ENCODE measurements at places on chromosomes 3 and 15.
A peak's percentile ranks its signal among the peaks of the same experiment; 100 is the strongest.

DNA sequence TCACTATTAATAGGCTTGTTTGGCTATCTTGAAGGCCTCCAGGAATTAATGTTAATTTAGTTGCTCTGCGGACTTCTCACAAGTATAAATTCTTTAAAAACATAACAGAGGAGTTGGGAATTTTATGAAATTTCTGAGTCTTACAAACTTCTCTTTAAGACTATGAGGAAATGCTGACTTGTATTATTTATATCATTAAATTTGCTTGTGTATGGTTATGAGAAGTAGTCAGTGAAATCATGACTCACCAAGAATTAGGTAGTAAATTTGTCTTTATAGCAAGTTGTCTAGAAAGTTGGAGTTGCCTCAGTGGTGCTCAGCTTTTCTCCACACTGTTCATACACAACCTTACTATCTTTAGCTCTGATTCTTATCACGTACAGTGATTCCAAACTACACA is 26.5 kb downstream of the PHLDB2 start:
- no peak for DNase-seq

- no peak for DNase-seq
Measured at GRCh38 chr3:70855149-70855548, 542.7 kb upstream of the MDFIC2 start.

- no peak for DNase-seq
Measured at GRCh38 chr15:70875001-70875782, 17.0 kb downstream of the THAP10 start.

- no peak for DNase-seq
Measured at GRCh38 chr3:107699682-107700081, 176.9 kb downstream of the BBX start.

GRCh38 chr3:20406611-20407011 is 220.6 kb upstream of the SGO1 start:
- no peak for DNase-seq

DNA sequence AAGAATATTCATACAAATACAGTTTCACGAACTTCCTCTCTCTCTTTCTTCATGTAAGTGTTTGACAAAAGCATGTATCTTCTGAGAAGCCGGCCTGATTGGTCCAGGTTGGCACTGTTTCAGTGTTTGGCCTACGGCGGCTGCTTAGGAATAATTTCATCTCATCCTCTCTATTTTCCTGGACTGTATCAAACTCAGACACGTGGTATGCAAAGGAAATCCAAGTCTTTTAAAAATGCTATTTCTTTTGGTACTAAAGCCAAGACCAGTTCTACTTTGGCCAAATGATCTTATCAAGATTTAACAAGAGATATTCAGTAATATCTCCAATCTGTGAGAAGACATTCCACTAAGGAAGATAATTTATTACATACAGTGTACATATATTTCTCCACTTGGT is 152.8 kb downstream of the TIGIT start:
- DNase-seq, result no peak

DNA sequence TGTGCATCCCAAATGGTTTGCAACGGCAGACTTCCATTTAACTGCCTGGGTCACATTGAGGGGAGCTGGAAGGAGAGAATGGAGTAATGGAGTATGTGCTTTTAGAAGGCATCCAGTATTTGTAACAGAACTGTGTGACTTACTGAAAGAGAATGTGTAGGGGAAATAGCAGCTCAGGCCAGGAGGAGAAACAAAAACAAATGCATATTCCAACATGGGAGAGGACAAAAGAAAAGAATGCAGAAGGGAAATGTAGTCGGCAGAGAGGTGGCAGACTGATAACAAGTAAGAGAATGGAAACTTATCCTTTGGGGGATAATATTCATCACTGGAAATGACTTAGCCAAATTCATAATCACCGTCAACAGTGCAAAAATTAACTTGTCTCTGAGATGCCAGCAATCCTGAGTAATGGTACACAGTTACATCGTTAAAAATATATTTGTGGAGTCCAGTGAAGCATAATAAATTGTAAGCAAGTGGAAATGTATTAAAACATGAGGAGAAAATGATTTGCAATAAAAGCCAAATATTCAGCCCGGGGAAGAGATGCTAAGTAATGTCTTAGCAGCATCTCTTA is 294.9 kb upstream of the SGO1 start:
- no peak for DNase-seq

DNA sequence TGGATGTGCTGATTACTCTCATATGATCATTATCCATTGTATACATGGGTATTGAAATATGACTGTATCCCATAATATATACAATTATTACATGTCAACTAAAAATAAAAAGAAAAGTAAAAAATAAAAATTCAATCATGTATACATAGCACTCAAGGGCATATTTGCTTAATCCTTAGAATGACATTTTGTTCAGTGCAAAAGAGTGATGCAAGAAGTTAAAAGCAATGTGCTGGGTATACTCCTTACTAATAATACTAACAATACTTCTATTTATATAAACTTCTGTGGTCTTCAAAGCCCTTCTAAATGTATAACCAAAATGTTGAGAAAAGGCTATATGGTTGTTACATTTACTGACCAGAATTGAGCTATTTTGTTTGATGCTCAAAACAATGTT is 23.2 kb upstream of the TM4SF1 start:
- no peak for DNase-seq

DNA sequence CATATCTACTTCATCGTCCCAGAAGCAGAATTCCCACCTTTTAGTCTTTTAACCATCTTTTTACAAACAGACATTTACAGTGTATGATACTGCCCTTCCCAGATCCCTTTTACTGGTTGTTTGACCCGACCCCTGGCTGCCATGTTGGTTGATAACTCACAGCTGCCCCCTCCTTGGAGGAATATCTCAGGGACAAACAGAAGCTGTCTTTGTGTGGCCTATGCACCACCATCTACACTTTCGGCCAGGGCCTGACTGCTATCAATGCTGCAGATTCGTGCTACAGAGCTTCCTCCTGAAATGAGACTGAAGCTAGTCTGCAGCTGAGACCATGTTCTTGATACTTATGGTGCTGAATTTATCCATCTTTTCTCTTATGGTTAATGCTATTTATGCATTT is 6.6 kb upstream of the POLQ start:
- no peak for DNase-seq

GRCh38 chr15:99819981-99820718 is 86.9 kb upstream of the LYSMD4 start:
- no peak for DNase-seq

GRCh38 chr3:155876037-155876436 is 5.6 kb downstream of the GMPS start:
- DNase-seq, result no peak

DNA sequence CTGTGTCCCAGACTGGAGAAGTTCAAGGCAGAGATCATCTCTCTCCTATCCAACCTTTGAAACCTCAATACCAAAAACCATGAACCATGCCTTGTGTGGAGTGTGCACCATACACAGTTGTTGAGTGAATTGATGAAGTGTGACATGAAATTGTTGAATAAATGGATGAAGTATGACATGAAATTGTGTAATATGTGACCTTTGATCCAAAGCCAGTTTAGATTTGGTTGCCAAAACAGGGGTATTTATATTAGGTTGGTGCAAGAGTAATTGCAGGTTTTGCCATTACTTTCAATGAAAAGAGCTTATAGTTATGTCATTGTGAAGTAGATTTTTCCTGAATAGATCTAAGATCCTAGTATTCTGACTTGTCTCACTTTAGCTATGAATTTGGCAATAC is 3.1 kb upstream of the MAGI1 start:
- no peak for DNase-seq

GRCh38 chr3:37272741-37273140 is 98.4 kb upstream of the LRRFIP2 start:
- no peak for DNase-seq

DNA sequence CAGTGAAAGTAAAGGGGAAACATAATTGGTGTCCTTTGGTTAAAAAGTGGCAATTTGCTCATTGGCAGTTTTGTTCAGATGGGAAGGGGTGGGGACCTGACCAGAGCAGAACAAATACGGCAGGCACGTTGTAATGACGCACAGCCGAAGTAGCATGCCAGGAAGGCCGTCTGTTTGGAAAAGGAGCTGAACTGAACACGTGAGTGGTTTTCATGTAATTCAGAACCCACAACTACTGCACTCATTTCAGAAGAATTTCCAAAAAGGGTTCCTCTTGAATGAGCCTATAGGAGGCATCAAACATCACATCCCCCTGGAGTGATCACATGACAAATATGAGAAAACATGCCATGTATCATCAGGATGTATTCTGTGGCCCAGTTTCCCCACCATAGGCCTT is 42.9 kb upstream of the LMCD1 start:
- peak; percentile 48 for DNase-seq

DNA sequence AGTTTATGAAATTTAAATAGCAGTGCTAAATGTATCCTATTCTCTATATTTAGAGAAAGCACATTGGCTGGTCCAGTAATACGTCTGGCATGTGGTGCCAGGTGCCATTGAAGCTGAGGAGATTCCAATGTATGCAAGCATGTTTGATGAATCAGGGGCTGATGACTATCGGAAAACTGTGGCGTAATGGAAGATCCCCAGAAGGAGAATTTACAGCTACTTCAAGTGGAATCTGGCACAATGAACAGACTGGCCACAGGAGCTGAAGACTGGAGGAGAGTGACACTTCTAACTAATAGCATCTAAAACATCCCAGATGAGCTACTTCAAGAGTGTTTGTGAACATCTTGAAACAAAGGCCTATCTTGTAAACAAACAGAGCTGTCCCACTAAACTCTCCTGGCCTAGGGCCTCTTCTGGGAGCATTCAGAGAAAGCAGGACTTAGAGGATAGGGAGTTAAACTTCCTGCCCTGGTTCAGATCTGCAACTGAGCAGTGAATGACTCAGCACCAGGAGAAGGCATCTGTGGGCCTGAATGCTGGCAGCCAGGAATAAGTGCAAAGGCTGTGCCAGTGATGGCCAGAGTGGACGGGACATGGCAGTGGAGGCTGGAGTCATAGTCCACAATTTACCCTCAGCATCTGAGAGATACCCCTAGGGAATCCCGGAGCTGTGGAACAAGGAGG is 15.2 kb upstream of the ACTC1 start:
- DNase-seq, result no peak

- DNase-seq, result no peak
Measured at GRCh38 chr3:60364475-60364874, 886.8 kb downstream of the FHIT start.

- DNase-seq, result no peak
Measured at GRCh38 chr3:13078163-13078905, 5.1 kb upstream of the IQSEC1 start.

- DNase-seq, result no peak
Measured at GRCh38 chr3:141384157-141384556, 15.9 kb downstream of the ZBTB38 start.

- DNase-seq, result no peak
Measured at GRCh38 chr3:53774414-53774813, 71.8 kb downstream of the CHDH start.

DNA sequence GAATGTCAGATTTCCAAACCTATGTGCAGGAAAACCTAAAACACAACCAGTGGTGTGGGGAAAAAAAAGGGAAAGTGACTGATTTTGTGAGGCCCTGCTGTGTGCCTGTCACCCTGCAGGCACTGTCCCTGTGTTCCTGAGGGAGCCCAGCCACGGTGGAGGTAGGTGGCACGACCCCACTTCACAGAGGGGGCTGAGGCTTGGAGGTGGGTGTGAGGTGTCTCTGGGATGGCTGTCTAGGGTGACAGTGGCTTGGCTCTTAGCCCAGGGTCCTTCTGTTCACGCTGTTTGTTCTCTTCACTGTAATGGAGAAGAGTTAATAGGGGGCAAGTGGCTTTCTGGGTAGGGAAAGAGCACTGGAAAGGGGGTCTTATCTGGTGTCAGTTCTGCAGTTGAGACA is 22.6 kb downstream of the RASGRF1 start:
- DNase-seq, result no peak

GRCh38 chr3:9067352-9067975 is 104.2 kb upstream of the RAD18 start:
- peak; percentile 39 for DNase-seq

DNA sequence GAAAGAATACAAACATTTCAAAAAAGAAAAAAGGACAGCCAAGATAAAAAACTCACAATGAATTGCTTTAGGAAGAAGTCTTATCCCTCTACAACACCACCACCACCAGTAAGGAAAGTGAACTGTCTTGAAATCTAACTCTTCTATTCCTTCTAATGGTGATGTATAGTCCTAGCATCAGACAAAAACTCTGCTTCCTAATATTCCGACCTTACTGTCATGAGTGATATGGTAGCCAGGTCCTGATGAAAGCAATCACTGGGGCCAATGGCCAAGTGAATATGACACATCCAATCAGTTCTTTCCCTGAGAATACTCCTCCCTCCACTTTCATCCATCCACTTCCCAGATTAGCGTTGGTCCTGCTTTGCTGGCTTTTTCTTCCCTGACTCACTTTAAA is 14.8 kb downstream of the GK5 start:
- no peak for DNase-seq

- no peak for DNase-seq
Measured at GRCh38 chr3:155778462-155778861, 27.6 kb downstream of the C3orf33 start.

DNA sequence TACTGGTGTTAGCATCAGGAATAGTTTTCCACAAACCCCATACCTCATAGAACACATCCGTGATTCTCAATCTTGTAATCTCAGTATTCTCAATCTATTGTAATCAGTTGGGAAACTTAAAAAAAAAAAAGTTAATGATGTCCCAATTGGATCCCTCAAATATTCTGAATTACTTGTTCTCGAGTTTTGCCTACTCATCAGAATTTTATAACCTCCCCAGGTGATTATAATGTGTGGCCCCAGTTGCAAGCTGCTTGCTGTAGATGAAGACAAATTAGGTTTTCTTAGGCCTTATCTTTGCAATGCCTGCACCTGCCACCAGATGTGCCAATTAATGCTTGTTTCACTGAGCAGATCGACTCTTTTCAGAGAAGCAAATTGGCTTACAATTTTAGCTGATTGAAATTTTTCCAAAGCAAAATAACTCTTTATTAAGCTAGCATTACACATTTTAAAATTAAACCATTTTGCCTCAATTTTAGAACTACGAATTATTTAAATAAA is 19.0 kb upstream of the DIPK2A start:
- DNase-seq, result no peak

- no peak for DNase-seq
Measured at GRCh38 chr3:19264424-19264823, 116.1 kb downstream of the KCNH8 start.

GRCh38 chr3:7371693-7372572 is 511.0 kb downstream of the GRM7 start:
- no peak for DNase-seq

GRCh38 chr15:82178061-82178460 is 84.5 kb downstream of the EFL1 start:
- DNase-seq, result no peak

GRCh38 chr3:159904455-159904854 is 84.2 kb upstream of the IL12A start:
- no peak for DNase-seq

DNA sequence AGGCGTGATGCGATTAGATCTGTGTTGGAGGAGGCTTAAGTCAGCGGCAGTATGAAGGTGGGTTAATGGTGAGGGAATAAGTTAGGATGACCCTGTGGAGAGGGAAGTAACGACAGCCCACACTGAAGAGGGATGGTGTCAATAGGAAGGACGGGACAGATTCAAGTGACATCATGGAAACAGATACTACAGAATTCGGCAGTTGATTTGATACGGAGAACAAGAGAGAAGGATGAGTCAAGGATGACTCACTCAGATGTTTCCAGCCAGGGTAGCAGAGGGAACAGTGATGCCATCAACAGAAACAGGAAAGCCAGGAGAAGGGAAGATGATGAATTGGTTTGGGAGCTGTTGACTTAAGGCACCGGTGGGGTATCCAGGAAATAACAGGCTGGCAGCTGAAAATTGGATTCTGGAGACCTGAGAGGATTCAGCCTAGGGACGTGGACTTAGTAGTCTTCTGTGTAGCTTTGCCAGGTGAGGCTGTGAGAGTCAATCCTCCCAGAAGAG is 38.0 kb downstream of the SHC4 start:
- DNase-seq, result no peak

- no peak for DNase-seq
Measured at GRCh38 chr3:155646669-155647068, 98.2 kb downstream of the PLCH1 start.

Measured in left cardiac atrium (tissue), 4 donors.